ENCODE measurements at places on chromosomes 6 and 20. TPM values are rescaled to one million over a fixed set of nuclear protein-coding genes. Genes with fewer than 3 reads are reported as not detected.

GRCh38 chr6:53119349-53119748 lies 29.3 kb downstream of the GCM1 start:
- no peak for DNase-seq

DNA sequence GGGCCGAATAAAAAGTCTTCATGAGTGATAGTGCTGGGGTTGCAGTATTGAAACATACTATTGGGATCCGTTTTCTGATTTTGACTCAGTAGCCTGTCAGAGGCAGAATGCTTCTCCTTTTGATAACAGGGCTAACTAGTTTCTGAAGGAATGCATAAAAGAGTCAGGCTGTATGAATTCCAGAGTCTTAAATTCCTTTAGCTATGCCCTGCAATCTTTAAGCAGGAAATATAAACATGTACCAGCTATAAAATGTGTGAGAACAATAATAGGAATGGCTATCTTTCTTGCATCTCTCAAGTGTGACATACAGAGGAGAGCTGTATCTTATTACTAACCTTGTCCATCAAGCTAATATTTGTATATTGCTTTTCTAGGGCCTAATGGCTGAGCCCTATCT lies 917.1 kb downstream of the KIF16B start:
- no peak for DNase-seq

- no peak for DNase-seq
Measured at GRCh38 chr20:43188861-43189553, 699 bp downstream of the PTPRT start.

- no peak for DNase-seq
Measured at GRCh38 chr6:2094642-2095041, 150.8 kb downstream of the GMDS start.

CYP21A2 gene
- 1.3 TPM for total RNA-seq

BPIFA1 gene
- not detected for total RNA-seq

SCUBE3 gene
- 1.8 TPM for total RNA-seq

BEND3 gene
- 1.9 TPM for total RNA-seq

NHSL1 gene
- 17.8 TPM for total RNA-seq

MEI4 gene
- total RNA-seq, result not detected

Data from fibroblast of the aortic adventitia (primary cell).